ENCODE measurements at places on chromosomes 13 and 19. TPM values are rescaled to one million over a fixed set of nuclear protein-coding genes. Genes with fewer than 3 reads are reported as not detected.
A peak's percentile ranks its signal among the peaks of the same experiment; 100 is the strongest.

DNA sequence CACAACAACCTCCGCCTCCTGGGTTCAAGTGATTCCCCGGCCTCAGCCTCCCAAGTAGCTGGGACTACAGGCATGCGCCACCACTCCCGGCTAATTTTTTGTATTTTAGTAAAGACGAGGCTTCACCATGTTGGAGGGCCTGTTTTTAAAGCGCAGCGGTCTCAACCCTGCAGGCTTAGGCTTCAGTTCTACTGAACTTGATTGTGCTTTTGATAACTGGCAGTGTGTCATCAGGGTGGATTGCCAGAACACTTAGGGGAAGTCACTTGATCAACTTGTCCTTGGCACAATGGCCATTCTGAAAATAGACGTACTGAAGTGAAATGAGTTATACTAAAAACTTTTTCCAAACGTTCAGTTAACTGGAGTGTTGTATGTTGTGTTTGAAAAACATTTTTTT, 472.2 kb downstream of the KLF5 start:
- DNase-seq = no peak

DNA sequence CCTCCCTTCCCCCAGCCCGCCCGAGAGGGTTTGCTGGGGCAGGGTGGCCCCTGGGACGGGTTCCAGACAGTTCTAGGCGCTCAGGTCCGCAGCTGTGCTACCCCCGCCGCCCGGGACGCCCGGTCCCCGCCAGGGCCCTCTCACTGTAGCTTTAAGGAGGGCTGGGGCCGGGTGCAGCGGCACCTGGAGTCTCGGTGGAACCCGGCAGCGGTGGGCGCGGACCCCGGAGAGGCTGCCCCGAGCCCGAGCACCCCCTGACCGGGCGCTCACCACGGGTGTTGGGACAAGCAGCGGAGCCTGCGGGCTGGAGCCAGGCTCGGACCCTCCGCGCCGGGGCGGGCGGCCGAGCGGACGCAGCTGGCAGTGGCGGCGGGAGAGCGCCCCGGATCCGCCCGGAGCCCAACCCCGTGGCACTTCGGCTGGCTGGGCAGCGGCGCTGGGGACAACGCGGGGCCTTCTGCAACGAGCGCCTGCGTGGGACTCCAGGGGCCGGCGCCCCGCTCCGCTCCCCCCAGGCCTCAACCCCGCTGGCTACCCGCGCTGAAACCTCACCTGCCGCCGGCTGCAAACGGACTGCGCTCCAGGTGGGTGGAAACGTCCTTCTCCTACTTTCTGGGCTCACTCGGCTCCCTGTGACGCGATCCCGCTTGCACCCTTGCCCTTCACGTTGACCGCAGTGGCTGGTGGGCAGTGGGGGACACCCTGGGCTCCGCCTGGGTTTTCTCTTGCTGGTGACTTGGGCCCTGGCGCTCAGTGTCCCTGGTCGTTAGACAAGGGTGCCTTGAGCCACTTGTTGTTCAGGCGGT, 81.1 kb downstream of the ZNF429 start:
- DNase-seq = peak; percentile 82

DNA sequence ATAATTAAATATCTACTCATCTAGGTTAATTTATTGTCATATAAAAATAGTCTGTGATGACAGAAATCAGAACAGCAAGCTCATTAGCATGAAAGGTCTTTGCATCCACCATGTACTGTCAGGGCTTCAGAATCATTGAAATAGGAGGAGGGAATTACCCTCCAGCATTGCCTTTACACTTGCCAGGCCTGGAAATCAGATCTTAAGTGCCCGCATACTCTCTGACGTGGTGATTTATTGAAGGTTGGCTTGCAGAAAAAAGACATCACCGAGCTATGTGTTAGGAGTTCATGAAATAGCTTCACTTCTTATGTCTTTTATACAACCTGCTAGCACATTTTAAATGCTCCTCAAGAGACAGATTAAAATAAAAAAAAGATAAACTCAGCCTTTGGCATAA, 661.7 kb upstream of the SLITRK1 start:
- DNase-seq = no peak

DNA sequence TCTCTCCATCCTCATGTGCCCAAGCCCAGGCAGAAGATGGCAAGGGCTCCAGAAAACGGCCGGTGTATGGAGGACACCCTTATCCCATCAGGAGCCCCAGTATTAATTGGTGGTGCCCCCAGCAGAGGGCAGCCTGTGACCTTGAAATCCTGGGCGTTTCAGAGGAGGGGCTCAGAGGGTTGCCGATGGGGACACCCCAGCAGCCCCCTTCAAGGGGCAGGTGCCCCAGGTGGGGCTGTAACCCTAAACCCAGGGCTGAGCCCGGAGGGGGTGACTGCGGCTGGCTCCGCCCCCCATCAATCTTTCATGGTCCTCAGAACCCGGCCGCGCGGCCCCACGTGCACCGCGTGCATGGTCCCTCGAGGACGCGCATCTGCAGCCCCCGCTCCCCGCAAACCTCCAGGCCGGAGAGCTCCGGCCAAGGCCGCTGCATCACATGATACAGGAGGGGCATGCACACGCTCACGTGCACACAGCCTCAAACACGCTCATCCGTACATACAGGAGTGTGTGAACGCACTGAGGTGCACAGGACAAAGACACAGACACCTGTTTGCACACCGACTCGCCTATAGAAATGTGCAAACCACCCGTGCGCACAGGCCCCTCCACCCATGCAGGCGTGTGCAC, 949 bp downstream of the RAB3A start:
- DNase-seq = peak; percentile 70

DNA sequence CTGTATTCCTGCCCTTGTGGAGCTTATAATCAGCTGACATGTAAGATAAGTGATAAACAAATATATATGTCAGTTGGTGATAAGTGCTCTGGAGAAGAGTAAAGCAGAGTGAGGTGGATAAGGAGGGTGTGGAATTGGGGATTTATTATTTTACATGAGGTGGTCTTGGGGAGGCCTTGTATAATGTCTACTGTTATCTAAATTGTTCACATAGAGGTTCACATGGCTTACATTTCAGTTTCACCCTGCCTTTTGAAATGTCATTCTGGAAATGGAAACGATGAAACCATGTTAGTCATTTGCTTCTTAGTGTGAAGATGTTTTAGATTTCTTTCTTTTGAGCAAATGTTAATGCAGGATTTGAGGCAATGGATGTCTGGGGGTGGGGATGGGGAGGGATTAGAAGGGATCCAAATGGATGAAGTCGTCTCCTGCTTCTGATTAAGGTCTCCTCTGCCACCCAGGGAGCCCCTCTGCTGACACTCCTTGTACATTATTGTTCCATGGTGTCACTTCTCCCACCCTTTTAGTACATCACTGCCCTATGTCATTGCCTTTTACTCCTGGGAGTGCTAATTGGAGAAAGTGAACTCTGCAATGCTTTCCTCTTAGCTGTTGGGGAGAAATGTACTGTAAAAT, 14.0 kb downstream of the B3GLCT start:
- DNase-seq = no peak

- DNase-seq = peak; percentile 87
Observed at GRCh38 chr13:20127562-20128458, 33.0 kb downstream of the GJA3 start.

DNA sequence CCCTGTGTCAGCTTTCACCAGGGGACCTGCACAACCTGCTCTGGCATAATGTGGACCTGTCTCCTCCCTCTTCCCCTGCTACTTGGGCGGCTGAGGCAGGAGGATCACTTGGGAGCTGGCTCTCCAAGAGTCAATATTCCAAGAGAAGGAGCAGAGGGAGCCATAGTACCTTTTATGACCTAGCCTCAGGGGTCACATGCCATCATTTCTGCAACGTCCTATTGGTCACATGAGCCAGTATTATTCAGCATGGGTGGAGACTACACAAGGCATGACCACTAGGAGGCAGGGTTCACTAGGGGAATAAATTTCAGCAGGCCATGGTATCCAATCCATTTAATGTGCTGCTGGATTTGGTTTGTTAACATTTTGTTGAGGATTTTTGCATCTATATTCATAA, 12.0 kb upstream of the SHFL start:
- no peak for DNase-seq

GRCh38 chr13:42420304-42420703, 148.4 kb downstream of the AKAP11 start:
- no peak for DNase-seq

- peak; percentile 42 for DNase-seq
Observed at GRCh38 chr13:75372517-75372916, 109.5 kb downstream of the TBC1D4 start.

DNA sequence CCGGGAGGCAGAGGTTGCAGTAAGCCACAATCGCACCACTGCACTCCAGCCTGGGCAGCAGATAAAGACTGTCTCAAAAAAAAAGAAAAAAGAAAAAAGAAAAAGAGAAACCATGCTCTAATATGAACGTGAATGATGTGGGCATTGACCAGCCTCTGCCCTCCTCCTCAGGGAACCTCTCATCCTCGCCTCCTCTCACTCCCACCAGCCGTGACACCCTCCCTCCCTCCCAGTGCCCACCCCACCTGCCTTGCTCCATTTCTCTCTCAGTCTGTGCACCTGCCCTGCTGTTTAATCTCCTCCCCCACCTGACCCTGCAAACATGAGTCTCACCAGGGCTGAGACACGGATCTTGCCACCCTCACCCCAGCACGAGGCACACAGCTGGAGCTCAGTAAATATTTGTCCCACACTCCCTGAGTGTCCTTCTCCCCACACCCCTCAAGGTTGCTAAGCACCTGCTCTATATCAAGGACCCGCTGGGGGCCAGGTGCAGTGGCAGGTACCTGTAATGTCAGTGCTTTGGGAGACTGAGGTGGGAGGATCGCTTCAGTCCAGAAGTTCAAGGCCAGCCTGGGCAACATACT, 7.5 kb upstream of the BCAT2 start:
- DNase-seq = no peak

DNA sequence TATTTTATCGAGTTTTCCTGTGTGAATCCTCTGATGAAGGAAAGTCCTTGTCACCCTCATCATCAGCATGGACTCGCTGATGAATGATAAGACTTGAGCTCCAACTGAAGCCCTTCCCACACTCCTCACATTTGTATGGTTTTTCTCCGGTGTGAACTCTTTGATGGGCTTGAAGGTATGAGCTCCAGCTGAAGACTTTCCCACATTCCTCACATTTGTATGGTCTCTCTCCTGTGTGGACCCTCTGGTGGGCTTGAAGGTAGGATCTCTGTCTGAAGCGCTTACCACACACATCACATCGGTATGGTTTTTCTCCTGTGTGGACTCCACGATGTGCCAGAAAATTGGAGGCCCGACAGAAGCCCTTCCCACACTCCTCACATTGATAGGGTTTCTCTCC, 21.7 kb downstream of the ZNF45 start:
- DNase-seq = no peak

GRCh38 chr19:48094129-48094854, 16.3 kb downstream of the PLA2G4C start:
- DNase-seq = no peak

The SRRM5 gene
- 0.19 TPM for polyA plus RNA-seq

The ZNF587B gene
- 2.4 TPM for polyA plus RNA-seq

The C19orf85 gene
- polyA plus RNA-seq = not detected

The FAM124A gene
- polyA plus RNA-seq = 1.5 TPM

All from SK-N-SH (cell line).